ENCODE measurements at places on chromosomes 5 and 9. TPM values are rescaled to one million over a fixed set of nuclear protein-coding genes. Genes with fewer than 3 reads are reported as not detected.

IFNA17 gene
- not detected for total RNA-seq

PCDHGA5 gene
- 0.53 TPM for total RNA-seq

CCDC180 gene
- total RNA-seq = 1.4 TPM

SLC6A3 gene
- not detected for total RNA-seq

ZDHHC11B gene
- total RNA-seq = not detected

Data from mammary microvascular endothelial cell (primary cell).